COR-L47 (cell line): ENCODE measurements at places on chromosomes 5 and 9.
A peak's percentile ranks its signal among the peaks of the same experiment; 100 is the strongest.

GRCh38 chr9:71814226-71814625 is 45.9 kb upstream of the CEMIP2 start:
- no peak for DNase-seq

DNA sequence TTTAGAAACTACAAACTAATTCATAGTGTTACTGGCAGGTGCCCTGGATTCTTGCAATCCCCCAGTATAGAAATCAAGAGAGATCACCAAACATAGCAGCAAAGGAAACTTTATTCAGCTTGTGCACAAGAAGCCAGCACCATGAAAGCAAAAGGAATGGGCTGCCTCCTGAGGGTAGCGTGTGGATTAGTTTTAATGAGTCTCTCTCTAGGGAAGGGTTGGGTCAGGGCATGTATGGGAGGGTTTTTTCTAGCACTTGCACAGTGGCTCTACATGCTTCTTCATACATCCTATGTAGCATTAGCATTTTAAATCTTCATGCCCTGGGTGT is 38.4 kb downstream of the LYRM7 start:
- DNase-seq: no peak

- DNase-seq: no peak
Measured at GRCh38 chr9:113659740-113660139, 196.2 kb downstream of the RGS3 start.

- no peak for DNase-seq
Measured at GRCh38 chr9:97386265-97386633, 25.6 kb upstream of the TDRD7 start.

DNA sequence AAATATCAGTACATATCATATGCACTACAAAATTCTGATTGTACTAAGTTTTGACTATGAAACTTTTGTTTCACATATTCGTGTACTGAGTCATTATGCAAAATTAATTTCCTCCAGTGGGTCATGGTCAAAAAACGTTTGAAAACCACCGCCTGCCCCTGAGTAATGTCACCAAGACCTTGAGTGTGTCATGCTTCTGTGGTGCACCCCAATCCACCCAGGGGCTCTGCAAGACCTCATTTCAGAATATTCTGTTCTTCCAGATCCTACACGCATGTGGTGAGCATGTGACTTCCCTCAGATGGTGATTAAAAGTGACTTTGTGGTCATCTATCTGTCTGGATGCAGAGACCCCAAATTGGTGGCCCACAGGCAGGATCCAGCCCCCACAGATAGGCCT is 31.0 kb downstream of the ABLIM3 start:
- no peak for DNase-seq

- DNase-seq: no peak
Measured at GRCh38 chr5:6403416-6403815, 25.1 kb upstream of the MED10 start.

DNA sequence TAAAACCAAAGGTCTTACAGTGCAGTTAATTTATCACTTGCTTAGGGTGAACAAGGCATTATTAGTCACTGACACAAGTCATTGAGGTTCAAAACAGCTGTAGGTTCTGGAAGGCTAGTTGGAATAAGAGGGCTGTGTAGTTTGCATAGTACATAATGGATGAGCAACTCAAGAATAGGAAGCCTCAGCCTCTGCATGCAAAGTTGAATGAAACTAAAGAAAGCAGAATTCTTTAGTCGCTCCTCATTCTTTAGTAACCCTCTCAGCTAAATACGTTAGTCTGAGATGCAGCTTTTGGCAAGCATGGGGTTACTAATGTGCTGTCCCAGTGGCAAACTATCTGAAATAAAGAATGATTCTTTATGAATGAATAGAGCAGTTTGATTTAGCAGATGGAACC is 74.2 kb downstream of the ADGRV1 start:
- no peak for DNase-seq

GRCh38 chr5:171852255-171852681 is 66.7 kb downstream of the SMIM23 start:
- DNase-seq: no peak

DNA sequence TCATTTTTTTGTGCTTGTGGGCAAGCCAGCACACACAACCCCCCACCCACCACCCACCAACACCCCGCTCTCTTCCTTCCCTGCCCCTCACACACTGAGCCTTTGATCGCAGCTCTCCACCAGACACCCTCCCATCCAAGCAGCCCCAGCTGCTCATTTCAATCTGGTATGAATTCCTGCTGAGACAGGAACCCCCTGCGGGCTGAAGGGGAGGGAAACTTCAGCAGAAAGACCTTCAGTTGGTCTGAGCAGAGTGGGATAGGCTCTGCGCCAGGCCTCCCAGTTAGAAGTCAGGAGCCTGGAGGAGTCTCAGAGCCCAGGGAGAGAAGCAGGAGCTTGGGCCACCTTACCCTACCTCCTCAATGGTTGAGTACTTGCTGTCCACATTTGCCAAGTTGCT is 7.2 kb downstream of the PCDHGC5 start:
- peak; percentile 43 for DNase-seq

DNA sequence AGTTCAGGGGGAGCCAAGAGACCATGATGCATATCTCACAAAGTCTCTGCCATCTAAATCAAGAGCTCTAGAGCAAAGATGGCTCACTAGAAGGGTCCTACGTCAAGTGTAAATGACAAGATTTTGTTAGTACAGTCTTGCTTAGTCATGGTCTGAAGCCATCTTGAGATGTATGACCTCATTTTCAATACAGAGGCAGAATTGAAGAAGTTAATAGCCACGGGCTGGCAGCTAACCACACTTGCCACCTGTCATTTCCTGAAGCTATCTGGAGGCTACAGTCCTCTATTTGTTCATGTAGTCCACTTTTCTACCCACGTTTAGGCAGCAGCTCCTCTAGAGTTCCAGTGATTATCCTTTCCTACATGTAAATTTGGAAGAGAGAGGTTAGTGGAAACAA is 231.7 kb upstream of the CDH12 start:
- no peak for DNase-seq

- no peak for DNase-seq
Measured at GRCh38 chr9:133971121-133971951, 20.8 kb downstream of the VAV2 start.

DNA sequence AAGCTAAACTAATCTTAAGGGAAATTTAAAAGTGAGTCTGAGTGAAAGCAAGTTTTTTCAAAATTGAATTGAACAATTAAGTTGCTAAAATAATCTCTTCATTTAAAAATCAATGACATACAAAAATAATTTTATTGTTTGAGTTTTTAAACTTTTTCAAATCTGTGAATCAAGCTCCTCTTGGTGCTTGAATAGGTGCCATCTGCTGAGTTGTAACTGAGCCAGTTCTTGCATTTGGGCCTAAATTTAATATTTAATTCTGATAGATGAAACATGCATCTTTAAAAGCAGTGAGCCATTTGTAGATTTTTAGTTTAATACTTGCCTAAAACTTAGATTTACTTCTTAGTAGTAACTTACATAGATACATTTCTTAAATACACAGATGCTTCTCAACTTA is 31.8 kb downstream of the SPATA31D1 start:
- no peak for DNase-seq

DNA sequence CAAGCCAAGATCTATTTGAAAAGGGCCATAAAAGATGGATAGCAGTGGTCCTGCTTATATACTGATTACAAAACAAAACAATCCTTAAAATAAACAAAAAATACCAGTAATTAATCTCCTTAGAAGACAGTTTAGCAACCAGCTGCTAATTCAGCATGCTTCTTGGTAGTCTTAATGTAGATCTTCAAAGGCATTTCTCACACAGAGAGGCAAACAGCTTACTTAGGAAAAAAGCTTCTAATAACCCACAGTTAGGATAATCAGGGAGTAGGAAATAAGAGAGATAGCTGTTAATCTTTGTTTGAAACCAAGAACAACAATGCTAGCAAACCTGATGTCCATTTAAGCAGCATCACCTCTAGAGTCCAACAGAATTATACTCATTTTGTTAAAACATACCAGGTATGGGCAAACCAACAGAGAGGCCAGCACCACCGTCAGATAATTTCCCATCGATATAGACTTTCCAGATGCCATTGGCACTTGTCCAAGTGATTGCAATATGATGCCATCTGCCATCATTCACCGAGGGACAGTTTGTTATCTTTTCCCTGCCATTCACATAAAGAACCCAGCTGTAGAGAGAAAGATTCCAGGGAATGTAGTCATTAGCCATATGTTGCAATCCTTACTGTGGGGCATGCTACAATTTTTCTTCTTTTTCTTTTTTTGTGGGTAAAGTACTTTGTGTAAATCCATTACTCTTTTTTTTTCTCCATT is 105.6 kb upstream of the TXNDC8 start:
- DNase-seq: no peak

- no peak for DNase-seq
Measured at GRCh38 chr9:98784831-98785806, 11.2 kb downstream of the ANKS6 start.
